ENCODE measurements at places on chromosomes 1 and 21.

DNA sequence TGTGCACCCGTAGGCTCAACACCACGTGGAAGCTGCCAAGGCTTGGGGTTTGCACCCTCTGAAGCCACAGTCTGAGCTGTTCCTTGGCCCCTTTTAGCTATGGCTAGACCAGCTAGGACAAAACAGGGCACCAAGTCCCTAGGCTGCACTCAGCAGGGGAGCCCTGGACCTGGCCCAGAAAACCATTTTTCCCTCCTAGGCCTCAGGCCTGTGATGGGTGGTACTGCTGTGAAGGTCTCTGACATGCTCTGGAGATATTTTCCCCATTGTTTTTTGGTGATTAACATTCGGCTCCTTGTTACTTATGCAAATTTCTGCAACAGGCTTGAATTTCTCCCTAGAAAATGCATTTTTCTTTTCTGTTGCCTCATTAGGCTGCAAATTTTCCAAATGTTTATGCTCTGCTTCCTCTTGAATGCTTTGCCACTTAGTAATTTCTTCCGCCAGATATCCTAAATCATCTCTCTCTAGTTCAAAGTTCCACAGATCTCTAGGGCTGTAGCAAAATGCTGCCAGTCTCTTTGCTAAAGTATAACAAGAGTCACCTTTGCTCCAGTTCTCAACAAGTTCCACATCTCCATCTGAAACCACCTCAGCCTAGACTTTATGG, 69.0 kb upstream of the KRTAP19-8 start:
- no peak for DNase-seq

DNA sequence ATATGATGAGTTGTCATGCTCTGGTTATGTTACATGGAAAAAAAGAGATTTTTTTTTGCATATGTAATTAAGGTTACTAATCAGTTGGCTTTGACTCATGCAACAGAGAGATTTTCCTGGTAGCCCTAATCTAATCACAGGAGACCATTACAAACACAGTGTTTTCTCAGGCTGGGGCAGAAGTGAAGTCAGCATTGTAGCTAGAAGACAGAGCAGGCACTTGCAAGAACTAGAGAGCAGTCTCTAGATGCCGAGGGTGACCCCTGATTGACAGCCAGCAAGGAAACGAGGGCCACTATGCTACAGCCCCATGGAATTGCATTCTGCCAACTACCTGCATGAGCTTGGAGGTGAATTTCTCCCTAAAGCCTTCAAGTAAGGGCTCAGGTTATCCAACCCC, 151.3 kb downstream of the RUNX1 start:
- no peak for DNase-seq

DNA sequence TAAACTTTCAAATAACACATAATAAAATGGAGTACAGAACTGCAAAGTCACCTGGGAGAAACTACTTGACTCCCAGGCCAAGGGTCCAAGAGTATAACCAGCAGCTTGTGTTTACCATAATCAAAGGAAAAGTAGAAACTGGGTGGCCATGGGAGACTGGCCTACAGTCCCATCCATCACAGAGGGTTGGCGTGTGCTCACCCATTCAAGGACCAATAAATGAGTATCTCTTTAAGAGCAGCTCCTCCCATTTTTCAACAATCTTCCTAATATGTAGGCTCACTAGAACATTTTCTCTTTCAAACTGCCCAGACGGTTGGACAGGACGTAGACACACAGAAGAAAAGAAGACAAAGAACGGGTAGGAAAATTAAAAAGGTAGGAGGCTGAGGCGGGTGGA, at the start of gene FMO3:
Gene FMO3 (plus strand): TSS at position 302 of the 400 bp plus-strand sequence. CDS start 1,754 bp downstream, outside the sequence.
- DNase-seq: no peak

DNA sequence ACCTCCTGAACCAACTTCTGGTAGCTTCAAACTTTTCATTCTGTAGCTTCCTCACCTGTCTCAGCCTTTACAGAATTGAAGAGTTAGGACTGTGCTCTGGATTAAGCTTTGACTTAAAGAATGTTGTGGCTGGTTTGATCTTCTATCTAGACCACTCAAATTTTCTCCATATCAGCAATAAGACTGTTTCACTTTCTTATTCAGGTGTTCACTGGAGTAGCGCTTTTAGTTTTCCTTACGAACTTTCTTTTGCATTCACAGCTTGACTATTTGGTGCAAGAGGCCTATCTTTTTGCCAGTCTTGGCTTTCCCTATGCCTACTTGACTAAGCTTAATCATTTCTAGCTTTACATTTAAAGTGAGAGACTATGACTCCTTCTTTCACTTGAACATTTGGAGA, 31.5 kb downstream of the FGGY start:
- no peak for DNase-seq

- DNase-seq: no peak
Observed at GRCh38 chr1:159483501-159483900, 44.0 kb downstream of the OR10J1 start.

- DNase-seq: no peak
Observed at GRCh38 chr1:7686301-7686850, 84.7 kb upstream of the VAMP3 start.

Data from DMS79 (cell line).